Cardiac muscle cell (in vitro differentiated cells and primary cell): ENCODE measurements at places on chromosomes 11 and 22.

- DNase-seq: peak; percentile 52
Observed at GRCh38 chr11:103959279-103959942, 77.0 kb upstream of the DDI1 start.

DNA sequence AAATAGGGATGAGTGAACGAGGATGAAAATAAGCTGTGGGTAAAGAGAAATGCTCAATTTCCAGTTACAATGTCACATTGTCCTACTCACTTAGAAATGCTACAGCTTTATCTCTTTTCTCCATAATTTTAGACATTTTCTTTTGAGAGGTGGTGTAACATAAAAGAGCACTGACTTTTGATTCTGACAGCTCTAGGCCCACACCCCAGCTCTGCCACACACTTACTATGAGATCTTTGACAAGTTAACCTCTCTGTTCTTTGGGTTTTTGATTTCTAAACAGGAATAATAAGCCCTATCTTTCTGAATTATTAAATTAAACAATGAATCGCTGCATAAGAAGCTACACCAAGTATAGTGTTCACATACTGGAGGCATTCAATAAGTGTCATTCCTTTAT is 228.3 kb upstream of the PITPNB start:
- DNase-seq: no peak

- no peak for DNase-seq
Observed at GRCh38 chr11:96013461-96014213, 89.7 kb upstream of the MTMR2 start.

DNA sequence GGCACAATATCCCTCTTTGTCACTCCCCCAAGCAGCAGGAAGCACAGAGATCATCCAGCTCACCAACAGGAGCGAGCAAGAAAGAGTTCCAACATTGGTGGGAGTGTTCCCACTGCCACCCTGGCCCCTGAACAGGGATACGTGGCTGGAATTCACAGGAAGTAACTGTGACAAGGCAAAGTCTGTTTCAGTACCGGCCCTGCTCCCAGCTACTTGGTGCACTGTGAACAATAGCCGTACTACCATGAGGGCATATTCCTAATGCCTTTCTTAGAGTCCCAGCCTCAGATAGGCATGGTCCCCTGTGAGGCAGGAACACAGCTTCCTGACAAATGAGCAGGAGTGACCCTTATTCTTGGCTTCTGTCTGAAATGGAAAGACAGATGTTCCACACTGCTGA is 1.8 kb upstream of the SLC37A2 start:
- DNase-seq: no peak

DNA sequence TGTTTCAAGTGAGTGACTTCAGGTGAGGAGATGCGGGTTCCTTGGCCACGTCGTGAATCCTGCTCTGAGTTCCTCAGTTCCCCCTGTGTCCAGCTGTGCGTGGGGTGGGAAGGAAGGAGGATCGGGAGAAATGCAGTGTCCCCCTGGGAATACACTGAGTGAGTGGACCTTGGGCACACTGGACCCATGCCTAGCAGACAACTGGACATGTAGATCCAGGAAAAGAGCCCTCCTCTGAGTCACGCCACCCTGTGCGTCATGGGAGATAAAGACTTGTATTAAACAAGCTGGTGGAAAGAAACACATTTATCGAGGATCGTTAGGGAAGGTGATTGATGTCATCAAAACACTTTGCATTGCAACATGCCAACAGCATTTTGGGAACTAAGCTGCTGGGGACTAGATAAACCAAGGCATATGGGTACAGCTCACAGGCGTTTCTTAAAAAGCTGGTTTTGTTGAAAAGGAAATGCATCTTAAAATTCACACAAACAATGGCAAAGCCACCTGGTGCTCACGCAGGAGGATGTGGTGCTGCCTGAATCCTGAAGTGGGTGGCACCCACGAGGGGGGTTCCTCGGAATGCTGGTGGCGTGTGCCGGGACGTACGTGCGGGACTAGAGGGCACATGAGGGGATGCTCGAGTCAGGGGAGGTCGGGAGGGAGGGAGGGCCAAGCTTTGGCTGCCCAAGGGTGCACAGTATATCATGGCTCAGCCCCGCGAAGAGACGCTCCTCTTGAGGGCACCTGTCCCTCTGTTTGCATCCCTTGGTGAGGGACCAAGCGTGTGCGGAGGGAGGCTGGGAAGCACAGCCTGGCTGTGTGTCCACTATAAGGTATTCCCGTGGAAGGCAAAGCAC is 303.5 kb downstream of the TBC1D22A start:
- DNase-seq: peak; percentile 88

DNA sequence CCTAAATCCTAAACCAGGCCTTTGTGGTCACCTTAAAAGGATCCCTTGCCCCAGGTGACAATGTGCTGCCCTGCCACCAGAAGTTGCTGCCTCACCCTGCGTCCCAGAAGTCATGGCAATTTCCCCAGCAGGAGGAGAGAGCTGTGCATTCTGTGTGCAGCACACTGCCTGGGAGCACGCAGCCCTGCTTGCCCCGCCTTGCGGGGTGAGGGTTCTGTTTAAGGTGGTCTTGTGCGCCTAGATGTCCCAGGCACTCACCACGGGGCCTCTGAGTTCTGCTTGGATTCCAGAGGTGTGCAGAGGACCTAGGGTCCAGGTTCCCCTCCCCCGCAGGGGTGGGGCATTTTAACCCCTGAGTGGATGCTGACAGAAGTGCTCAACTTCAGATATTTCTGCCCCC is 95.0 kb downstream of the GRAMD1B start:
- DNase-seq: peak; percentile 9

GRCh38 chr22:26770624-26771023 is 113.2 kb downstream of the MIAT start:
- peak; percentile 90 for DNase-seq

GRCh38 chr11:14914536-14914935 is 22.5 kb upstream of the CYP2R1 start:
- DNase-seq: no peak

DNA sequence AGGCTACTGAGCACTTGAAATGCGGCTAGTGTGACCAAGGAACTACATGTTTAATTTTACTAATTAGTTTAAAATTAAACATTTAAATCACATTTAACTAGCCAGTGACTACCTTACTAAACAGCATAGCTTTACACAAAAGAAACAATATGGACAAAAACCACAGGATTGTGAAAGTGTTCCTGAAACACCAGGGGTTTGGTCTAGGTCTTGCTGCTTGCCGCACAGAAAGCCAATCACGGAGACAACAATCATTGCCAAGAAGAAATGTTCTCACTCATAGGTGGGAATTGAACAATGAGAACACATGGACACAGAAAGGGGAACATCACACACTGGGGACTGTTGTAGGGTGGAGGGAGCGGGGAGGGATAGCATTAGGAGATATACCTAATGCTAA is 309.5 kb downstream of the C11orf87 start:
- DNase-seq: no peak

DNA sequence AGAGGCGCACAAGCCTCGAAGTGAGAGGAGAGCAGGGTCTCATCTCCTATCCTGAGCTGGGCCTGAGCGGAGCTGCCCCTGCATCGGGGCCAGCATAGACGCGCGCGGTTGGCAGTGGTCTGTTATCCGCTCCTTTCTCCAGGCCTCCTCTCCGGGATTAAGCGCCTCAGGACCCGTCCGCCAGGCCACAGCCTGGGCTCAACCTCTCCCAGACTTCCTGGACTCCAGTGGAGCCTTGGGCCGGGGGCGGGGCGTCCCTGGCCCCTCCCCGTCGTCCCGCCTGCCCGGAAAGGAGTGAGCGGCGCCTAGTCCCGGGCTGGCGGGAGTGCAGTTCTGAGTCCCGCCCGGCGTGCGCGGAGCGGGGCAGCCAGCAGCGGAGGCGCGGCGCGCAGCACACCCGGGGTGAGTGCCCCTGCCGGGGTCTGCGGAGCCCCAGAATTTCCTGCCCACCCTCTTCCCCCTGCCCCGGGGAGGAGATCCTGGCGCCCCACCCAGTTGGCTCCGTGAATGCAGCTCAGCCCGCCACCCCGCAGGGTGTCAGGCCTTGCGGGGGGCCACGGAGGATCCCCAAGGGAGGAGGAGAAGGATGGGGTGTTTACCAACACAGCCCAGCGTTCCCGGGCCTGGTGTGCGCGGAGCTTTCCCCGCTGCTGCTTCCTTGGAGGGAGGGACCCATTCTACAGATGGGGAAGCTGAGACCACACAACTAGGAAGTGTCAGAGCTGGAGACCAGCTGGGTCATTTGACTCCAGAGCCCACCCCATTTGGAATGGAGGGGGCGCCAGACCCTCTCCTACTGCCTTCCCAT is at the start of gene TCIRG1:
TSS of gene TCIRG1 (plus strand) at position 308 of the 808 bp plus-strand sequence. CDS start 2,247 bp downstream, outside the sequence.
- DNase-seq: peak; percentile 87

DNA sequence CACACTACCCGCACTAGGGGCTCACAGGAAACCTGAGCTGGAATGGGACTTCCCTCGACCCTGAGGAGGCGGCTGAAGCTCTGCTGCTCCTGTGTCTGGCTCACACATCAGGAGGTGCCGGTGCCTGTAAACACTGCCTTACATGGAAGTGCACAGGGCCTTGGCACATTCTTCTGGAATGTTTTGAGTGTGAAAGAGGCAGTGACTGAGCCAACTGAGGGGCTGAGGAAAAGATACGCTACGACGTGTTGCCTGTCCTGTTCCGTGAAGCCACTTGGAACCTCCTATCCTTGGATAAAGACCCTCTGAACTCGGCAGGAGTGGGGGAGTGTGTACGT is 10.5 kb downstream of the TXN2 start:
- no peak for DNase-seq

- DNase-seq: peak; percentile 46
Observed at GRCh38 chr11:95915051-95915450, 8.9 kb downstream of the MTMR2 start.
